Brain pericyte (primary cell): ENCODE measurements at places on chromosomes 11 and 22.
A peak's percentile ranks its signal among the peaks of the same experiment; 100 is the strongest.

DNA sequence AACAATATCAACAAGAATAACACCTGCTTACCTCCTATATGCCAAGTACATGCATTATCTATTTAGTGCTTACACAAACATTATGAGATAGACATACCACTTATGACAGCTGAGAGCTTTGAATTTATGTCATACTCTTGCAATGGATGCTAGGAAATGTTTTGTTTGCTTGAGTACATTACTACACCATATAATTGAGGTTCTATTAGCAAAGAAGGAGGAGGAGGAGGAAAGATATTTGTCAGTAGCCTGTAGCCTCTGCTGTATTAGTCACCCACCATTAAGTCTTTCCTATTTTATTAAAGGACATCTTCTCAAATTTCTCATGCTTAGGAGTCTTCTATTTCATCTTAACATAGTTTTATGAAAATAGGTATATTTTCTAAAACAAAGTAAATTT, 6.4 kb downstream of the ANO5 start:
- no peak for DNase-seq

DNA sequence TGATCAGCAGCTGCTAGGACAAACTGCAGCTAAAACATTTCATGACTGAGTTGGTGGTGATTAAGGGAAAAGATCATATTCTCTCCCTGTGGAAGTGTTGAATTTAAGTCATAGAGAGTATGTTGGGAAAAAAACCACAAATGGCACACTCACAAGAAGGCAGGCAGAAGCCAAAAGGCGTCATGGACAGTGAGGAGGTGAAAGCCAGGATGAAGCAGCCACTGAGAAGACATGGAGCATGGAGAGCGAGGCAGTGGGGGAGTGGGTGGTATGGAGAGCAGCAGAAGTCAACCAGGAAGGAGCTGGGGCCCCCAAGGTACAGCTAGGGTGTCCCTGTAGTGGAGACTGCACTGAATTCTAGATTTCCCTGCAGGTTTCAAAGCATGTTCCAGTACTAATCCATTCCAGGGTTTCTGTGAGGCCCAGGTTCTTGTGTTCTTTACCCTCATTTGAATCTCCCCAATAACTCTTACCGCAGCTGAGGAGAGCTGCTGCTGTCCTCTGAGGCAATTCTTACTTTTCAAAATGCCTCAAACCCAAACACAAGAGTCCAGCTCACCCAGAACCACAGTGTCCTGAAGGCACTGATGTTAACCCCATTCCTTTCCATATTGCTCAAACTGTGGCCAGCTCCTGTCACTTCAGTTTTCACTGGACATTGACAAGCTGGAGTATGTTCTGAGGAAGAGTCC, 191.8 kb upstream of the E2F8 start:
- peak; percentile 25 for DNase-seq

GRCh38 chr11:61109671-61110070, 7.4 kb downstream of the CD5 start:
- no peak for DNase-seq

DNA sequence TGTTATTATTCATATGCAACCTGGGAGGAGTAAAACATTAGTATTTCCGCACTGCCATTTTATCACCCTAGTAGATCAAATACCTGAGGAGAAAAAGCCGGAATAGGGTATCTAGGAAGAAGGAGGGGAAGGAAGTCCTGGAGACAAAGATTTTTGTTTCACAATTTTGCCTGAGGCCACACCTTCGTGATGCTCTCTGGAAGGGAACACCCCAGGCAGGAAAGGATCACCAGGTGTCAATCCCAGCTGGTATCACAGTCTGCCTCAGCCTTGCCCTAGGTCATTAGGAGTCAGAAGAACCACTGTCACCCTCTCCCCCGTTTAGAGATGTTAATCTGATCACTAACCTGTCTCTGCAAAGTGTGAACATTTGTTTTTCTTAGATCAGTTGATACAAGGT, 35.4 kb upstream of the IGSF9B start:
- DNase-seq = no peak

DNA sequence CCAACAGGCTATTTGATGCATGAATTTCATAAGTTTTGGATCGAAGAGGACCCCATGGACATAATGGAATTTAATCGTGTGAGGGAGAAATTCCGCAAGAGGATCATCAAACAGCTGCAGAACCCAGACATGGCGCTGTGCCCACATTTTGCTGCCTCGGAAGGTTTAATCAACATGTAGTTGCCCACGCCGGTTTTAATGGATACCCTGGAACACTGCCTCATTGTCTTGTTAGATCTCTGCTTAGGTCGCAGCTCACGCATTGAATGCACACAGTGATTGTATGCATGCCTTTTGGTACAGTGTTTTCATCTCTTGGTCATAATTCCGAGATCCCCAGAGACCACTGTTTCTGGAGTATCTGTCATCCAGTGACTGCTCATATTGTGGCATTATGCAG, 46.8 kb downstream of the SLN start:
- DNase-seq = no peak

DNA sequence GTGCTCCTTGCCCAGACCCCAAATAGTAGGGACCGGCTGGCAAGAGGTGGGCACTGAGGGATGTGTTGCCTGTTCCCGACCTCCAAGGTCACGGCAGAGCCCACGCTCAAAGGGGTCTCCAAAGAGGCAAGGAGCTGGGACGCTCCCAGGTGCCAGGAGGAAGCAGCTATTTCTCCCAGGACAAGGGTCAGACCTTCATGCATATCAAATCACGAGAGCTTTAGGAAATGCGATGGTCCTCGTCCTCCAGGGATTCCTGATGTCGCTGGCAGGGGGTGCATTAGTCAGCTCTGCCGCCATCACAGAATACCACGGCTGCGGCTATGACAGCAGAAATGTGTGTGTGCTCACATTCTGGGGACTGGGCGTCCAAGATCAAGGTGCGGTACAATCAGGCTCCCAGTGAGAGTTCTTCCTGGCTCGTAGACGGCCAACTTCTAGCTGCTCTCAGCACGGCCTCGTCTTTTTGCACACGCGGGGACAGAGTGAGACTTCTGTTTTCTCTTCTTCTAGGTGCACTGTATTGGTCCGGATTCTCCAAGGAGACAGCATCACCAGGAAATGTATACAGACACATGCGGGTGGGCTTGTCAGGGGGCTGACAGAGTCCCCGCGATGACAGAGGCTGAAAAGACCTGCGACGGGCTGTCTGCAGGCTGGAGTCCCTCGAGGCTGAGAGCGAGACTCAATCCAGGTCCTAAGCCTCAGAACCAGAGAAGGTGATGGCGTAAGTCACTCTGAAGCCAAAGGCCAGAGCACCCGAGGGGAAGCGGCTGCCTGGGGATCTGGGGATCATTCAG, 81.6 kb downstream of the SHANK2 start:
- no peak for DNase-seq

DNA sequence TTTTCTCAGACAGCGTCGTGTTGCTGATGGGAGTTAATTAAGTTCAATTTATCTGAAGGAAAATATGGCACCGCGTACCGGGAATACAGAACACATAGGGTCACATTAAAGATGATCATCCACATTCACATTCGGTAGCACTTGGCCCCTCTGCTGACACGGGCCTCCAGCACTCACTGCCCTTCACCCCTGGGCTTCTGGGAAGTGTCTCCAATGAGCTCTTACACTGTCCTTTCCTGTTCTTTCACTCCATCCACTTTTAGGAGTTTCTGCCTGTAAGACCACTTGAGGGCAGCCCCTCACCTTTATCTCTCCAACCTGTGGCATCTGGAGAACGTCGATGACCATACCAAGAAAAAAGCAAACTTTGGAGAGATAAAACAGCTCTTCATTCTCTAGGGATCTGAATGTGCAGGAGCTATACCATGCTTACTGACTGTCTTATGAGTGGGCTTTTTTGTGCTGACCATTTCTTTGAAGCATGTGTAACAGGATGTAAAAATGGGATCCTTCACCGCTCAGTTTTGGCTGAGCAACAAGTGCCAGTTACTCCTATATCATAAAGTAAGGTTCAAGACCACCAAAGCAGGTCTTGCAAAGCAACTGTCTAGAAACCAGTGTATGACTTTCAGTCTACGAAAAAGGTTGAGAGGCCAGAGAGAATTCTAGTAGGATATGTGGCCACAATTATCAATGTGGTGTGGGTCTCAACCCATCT, 1.1 kb upstream of the SERGEF start:
- no peak for DNase-seq

DNA sequence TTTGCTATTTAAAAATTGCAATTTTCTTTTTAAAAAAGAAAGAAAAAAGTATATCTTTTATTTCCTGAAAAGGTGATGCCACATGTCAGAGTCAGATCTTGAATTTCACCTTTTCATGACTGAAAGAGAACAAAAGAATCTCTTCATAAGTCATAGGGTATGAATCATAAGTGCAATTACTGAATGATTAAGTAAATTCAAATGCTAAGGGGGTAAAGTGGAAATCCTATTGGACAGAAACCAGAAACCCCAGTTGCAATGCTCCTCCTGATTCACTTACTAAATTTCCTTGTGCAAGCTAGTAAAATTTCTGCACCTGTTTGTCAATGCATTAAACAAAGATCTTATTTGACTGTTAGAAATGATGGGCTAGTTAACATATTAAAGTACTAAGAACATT, 8.2 kb upstream of the PRRG4 start:
- no peak for DNase-seq

GRCh38 chr11:117925198-117925925, 3.8 kb downstream of the TMPRSS13 start:
- no peak for DNase-seq

- no peak for DNase-seq
These were observed 1155.9 kb downstream of the TBC1D22A start for GRCh38 chr22:47918276-47918921.

DNA sequence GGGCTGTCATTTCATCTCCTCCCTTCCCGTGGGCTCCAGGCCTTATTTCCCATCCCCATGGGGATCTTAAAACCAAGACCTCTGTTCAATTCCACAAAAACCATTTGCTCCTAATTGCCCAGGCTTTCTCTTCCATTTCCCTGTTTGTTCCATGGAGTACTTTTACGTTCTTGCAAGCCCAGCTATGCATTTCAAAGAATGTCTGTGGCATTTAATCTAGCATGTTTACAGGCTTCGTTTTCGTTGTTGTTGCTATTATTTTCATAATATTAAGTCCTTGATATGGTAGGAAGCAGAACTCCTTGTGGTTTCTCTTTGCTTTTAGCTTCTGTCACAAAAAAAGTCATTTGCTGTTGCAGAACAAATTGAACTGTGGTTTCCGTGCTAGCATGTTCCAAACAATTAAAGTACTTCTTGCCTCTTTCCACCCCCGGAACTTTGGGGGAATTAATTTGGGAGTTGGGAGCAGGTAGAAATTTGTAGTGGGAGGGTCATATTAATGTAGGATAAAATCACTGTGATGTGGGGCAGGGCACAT, 68.1 kb upstream of the SLC22A12 start:
- DNase-seq = no peak

- DNase-seq = no peak
These were observed 10.7 kb upstream of the GSTP1 start for GRCh38 chr11:67572747-67573419.

DNA sequence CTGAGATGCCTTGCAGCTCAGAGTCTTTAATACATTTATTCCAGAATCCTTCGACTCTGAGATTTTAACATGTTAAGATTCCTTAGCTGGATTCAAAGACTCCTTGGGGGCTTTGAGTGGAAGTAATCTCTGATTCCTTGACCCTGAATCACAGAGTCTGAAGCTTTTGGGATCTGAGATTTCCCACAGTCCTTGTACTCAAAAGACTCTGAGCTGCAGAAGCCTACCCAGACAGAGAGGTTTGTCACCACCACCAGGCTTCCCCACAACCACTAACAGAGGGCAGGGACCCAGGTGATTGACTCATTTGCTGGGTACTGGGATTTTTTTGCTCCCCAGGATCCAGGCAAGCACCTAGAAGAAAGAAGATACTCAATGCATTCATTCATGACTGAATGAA, 1.4 kb upstream of the SERPINH1 start:
- no peak for DNase-seq

- no peak for DNase-seq
These were observed 4.8 kb downstream of the ARFGAP2 start for GRCh38 chr11:47171856-47172255.

DNA sequence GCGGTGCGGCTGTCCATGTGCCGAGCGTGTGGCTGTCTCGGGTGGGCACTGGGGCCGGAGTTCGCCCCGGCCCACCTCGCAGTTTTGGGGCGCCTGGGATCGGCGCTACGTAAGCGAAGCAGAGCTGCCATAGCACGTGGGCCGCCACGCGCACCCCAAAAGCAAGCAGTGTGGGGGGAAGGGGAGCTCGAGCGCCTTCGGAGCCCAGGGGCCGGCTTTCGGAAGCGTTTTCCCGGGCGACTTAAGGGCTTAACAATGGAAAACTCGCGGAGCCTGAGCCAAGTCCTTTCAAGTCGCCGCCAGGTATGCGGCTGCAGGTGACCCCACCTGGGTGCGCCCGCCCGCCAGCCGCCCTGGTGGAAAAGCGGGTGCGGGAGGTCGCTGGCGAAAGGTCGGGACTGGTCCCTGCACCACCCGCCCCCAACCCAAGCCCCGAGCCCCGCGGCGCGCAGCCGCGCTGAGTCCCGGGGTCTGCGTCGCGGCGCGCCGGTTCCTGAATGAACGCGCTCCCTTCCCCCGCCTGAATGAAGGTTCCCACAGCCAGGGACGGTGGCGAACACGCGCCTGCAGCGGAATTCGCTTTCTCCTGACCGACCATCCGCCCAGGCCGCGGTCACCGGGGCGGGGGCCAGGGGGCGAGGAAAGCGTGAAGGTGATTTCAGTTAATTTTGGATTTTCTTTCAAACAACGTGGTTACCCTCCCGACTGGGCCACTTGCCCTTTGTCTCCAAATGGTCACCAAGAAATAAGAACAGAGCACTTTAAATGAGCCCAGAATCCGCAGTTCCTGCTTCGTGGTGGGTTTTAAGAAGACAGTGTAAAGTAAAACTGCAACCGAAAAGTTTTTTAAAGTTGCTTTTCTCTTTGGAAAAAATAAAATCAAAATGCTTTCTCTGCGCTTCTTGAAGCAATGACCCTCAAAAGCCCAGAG, 2.8 kb upstream of the CCND1 start:
- DNase-seq = no peak

DNA sequence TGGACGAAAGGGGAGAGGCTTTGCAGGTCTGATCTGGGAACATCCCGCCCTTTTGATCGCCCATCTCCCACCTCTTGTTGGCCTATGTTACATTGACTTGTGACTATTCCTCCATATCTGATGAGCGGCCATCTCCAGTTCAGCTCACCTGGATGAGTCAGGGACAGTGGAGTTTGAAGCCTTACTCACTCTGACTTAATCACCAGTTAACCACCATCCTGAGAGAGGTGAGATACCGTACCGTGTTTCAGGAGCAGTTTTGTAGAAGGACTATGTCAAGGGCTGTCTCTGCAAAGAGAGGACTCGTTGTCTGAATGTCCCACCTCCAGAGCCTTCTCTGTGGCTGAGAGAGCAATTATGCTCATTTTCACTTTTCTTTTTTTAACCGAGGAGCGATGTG, 771.7 kb downstream of the NTM start:
- DNase-seq = no peak

GRCh38 chr11:131910523-131911387, 540.3 kb downstream of the NTM start:
- DNase-seq = no peak
